ENCODE measurements at places on chromosomes 6 and 20.

DNA sequence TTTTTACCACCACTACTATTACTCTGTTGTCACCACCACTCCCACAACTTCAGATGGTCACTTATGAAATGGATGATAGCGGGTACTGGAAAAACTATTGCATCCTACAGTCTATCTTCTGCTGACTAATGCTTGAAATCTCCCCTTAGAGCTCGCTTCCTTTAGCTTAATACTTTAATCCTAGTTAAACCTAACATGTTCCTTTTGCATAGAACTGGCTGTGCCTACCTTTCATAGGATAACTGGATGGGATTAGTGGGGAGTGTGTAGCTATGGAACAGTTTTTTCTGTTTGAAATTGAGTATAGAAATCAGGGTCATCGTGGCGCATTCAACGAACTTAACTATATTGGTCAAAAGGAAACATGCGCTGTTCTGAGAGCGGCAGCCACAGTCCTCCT lies 294.7 kb downstream of the FARS2 start:
- DNase-seq, result no peak

DNA sequence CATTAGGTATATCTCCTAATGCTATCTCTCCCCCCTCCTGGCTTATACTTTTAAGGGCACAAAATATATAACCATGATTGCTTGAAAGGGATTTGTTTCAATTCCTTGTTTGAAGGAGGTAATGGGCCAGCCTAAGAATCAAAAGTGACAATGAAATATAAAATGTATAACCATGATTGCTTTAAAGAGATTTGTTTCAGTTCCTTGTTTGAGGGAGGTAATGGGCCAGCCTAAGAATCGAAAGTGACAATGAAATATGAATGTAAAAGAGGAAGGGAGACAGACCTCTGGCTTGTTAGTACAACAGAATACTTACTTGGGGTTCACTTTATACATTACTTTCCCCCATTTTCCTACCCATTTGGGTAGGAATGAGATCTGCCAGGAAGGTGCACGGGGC lies 55.5 kb downstream of the FOXC1 start:
- DNase-seq, result no peak

GRCh38 chr6:155411154-155412052 lies 44.2 kb downstream of the NOX3 start:
- no peak for DNase-seq

DNA sequence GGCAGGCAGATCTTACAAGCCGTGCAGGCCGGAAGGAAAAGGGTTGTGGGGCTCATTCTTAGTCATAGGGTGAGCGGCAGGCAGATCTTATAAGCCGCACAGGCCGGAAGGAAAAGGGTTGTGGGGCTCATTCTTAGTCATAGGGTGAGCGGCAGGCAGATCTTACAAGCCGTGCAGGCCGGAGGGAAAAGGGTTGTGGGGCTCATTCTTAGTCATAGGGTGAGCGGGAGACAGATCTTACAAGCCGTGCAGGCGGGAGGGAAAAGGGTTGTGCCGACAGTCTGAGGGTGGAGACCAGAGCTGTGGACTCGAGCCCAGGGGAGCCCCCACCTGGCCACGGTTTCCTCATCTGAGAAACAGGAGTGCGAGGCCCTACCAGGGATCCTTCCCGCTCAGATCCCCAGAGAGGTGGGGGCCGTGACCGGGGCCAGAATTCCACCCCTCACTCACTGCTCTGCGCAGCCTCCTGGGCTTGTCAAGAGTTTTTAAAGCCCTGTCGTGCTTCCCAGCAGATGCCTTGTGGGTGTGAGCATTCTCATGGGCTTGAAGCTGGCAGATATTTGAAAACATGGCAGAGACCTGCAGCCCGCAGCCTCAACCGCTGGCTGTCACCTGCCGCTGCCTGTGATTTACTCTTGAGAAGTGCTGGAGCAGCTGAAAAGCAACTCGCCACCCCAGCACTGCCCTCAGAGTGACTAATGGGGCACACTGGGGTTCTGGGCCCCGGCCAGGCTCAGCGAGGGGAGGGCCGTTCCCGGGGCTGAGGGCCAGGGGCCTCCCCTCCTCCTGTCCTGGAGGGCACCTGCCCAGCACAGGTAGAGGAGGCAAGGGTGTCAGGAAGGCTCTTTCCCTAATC lies 31.9 kb downstream of the NTSR1 start:
- DNase-seq, result no peak

DNA sequence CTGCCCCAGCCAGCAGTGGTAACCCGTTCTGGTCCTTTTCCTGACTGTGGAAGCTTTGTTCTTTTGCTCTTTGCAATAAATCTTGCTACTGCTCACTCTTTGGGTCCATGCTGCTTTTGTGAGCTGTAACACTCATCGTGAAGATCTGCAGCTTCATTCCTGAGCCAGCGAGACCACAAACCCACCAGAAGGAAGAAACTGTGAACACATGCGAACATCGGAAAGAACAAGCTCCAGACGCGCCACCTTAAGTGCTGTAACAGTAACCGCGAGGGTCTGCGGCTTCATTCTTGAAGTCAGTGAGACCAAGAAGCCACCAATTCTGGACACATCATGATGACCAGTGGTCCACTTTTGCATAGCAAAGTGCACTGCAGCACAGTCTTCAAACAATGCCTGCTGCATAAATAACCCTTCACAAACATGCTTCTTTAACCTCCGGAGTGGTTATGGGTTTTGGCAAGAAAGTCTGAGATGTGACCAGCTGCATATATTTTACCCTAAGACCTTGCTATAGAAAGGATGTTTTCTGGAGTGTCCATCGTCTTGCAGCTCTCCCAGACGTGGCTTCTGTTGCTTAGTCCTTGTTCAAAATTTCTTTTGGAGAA lies 8.9 kb upstream of the MUC22 start:
- no peak for DNase-seq
